CD4-positive, alpha-beta T cell treated with Interleukin-10 for 1 hour (primary cell): ENCODE measurements at places on chromosomes 13 and 19.
A peak's percentile ranks its signal among the peaks of the same experiment; 100 is the strongest.

DNA sequence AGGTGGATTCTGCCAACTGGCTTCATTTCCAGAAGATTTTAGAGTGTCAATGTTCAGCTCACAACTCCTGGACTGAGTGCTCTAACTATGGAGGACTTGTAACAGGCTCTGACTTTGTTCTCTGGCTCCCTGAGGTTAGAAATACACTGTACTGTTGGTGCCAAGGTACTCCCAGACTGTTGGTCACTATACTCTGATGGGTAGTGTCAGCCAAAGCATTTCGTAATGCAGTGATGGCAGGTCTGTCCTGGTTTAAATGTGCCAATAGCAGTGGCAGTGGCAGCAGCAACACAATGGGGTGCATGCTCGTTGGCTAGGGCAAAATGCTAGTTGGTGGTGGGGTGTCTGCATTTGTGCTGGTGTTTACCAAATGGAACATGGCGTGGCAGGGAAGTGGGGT lies 472.2 kb downstream of the TDRD3 start:
- DNase-seq, result no peak

- DNase-seq, result no peak
Measured at GRCh38 chr19:15810335-15810734, 5.1 kb downstream of the OR10H1 start.

DNA sequence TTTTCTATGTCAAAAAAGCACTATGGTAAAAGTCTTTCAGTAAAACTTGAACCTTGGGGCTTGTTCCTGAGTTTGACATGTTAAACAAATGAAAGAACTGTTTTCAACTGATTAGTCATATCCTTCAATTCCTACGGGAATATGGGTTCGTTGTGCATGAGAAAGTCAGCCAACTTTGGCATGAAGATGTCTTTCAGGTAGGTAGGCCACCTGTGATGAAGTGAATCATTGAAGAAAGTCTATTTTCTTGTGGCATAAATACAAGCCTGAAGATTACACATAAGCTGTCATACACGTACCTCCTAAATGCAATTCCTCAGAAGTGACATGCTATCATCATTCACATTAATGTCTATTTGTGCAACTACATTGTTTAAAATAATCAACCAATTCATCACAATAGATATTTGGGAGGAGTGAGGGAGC lies 513.0 kb downstream of the IRS2 start:
- no peak for DNase-seq

DNA sequence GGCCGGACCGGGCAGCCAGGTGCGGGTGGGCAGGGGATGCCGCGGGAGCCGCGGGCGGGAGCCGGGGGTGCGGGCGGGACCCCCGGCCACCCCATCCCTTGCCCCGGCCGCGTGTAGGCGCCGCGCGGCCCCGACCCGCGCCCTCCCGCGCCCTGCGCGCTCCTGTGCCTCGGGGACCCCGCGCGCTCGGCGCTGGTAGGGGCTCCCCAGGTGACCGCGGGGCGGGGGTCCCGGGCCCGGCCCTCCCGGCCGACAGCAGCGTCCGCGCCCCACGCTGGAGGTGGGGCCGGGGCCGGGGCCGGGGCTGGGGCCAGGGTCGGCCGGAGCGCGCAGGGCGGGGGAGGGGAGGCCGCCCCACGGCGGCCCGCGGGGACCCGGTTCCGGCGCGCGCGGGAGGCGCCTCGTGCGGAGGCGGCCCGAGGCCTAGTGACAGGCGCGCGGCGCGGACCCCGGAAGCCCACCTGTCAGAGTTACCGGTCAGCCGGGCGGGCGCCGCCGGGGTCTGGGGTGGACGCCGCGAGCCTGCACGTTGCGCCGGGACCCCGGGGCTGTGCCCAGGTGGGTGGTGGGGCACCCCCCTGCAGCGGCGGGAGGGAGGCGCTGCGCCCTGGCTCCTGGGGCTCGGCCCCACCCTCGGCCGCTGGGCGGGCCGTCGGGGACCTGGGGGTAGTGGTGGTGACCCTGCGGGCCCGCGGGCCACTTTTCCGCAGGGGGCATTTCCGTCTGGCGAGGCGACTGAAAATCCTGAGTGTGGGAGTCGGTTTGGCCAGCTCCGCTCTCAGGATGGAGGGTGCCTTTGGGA lies 518 bp downstream of the TFDP1 start:
- no peak for DNase-seq

- DNase-seq, result no peak
Measured at GRCh38 chr19:35095667-35096368, 19.8 kb upstream of the FXYD3 start.

DNA sequence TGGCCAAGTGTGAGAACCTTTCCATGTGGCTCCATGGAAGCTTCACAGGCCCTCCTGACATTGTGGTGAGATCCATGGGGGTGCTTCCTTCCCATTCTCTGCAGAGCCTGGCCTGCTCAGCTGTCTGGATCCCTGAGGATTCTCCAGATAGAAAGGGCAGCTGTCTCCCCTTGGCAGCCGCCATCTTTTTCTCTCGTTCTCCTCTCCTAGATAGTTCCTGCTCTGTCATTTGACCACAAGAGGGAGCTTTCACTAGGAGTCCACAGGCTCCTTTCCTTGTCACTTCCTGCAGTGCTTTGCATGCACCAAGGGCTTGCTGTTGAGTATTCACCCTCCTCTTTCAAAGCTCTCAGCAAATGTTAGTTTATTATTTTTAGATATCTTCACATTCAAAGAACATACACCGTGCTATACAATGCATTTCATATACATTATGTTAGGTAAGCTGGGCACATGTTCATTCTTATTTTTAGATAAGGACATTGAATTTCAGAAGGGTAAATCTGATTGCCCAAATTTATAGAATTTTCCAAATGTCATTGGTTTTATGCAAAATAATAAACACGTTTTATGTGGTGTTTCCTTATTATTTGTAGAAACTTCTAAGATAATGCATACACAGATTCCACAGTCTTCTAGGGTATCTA lies 133.2 kb downstream of the FRY start:
- DNase-seq, result peak; percentile 41

- no peak for DNase-seq
Measured at GRCh38 chr13:75399168-75399878, 82.6 kb downstream of the TBC1D4 start.

GRCh38 chr19:13190781-13191540 lies 40.8 kb downstream of the IER2 start:
- DNase-seq, result no peak

DNA sequence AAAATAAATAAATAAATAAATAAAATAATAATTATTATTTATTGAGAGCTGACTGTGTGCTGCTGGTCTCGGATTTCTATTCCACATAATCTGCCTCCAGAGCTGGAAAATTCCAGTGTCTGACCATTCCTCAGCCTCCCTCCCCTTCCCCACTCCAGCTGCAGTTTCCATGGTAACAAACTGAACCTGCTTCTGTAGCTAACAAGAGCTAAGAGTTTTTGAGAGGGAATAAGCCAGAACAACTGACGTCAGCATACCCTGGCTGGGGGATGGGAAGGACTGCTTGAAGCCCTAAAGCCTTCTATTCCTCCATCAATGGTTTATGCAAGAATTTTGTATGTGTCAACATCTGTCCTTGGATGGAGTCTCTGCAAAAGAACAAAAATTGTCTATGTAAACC lies 26.0 kb upstream of the PEG3 start:
- no peak for DNase-seq

- no peak for DNase-seq
Measured at GRCh38 chr13:76829572-76830327, 56.5 kb downstream of the KCTD12 start.
